GM19239 (cell line): ENCODE measurements at places on chromosomes 5 and 9.
A peak's percentile ranks its signal among the peaks of the same experiment; 100 is the strongest.

DNA sequence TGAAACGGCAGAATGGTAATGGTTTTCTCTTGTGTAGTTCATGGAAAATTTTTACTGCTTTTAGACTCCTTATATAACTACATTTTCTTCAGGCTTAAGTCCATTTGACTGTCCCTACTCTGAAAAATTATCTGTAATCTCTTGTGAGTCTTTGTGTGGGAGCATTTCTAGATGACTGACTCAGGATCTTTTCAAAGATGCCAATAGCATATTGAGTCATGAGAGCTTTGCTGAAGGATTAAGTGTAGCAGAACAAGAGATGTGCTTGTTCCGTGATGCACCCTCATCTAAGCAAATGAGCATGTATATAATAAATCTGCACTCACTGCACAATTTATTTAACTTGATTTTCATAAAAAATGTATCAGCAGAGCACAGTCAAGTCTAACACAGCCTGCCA is 298.7 kb upstream of the CDH6 start:
- DNase-seq, result no peak

DNA sequence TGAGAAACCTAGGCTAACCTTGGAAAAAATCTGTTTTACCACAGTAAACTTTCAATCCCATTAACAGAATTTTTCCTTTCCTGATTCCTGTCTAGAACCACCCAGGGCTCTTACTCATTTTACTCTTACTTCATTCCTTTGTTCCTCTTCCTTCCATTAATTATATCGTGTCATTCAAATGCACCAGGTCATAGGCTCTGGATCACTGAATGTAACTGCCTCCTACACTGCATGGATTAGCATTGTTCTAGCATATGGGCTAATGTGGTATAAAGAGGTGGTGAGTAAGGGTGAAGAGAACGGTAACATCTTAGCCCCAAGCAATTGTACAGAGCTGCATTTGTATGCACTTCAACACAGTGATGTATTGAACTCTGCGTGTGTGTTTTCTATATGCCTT is 49.5 kb upstream of the SPINK5 start:
- no peak for DNase-seq

GRCh38 chr5:156119692-156120091 is 207.3 kb upstream of the SGCD start:
- no peak for DNase-seq

GRCh38 chr9:3508521-3509291 is 17.1 kb downstream of the RFX3 start:
- DNase-seq, result no peak

- DNase-seq, result peak; percentile 76
Observed at GRCh38 chr9:134396258-134396742, 70.0 kb downstream of the RXRA start.
